ENCODE measurements at places on chromosomes 3 and 15.

GRCh38 chr15:77717333-77717990, 84.8 kb upstream of the LINGO1 start:
- no peak for DNase-seq

DNA sequence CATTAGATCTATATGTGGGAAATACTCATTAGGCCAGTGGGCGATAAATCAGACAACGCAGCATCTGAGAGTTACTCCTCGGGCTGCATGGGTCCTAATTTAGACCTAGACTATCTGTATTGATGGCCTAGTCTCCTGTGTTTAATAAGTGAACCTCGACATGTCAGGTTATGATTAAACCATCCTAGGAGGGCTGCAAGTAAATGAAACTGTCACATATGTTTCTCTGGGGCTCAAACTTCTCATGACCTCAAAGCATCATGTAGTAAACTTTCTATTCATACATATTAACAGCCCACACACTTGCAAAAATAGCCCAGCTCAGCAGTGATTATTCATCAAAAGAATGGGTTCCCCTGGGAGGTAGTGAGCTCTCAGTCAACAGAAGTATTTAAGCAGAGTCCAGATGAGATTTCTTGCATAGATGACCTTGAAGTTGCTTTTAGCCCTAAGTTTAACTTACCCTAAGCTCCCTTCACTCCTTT, 51.6 kb downstream of the RAB11A start:
- no peak for DNase-seq

- no peak for DNase-seq
These were observed 158.3 kb upstream of the HES1 start for GRCh38 chr3:193977622-193978021.

DNA sequence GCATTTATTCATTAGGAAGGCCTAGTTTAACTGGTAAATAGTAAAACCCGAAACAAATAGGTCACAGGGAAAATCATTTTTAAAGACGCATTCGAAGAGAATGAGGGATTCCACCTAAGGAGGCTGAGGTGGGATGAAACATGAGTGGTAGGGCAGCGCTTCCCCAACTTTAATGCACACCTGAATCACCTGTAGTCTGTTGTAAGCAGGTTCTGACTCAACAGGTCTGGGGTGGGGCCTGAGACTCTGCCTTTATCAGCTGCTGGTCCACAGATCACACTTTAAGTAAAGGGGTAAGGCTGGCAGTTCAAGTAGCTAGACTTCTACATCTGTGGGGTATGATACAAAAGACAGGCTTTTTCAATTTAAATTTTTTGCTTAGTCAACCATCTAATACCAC, 223.5 kb upstream of the UBE2E2 start:
- no peak for DNase-seq

All from activated CD4-positive, CD25-positive, alpha-beta regulatory T cell treated with anti-CD3 and anti-CD28 coated beads, Interleukin-2, amount 50 U/mL, for 16 hours (primary cell).